Lower lobe of right lung (tissue), 2 donors: ENCODE measurements at places on chromosomes 16 and 17.

DNA sequence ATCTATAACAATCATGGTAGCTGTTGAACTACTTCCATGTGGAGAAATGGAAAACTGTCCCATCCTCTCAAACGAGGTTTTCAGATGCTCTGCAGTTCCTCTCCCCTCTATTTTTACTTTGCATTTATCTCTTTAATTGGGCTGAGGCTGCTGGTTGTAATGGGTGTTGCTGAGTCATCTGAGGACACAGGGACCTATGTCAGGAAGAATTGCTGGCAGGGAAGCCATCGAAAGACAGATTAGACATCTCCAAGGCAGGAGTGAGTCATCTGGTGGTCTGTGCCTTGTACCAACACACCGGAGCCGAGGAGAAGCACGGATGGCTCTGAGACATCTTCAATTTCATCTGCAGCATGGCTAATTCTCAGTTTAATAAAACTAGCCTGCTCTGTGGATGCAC, 394.5 kb downstream of the GRIN2A start:
- no peak for DNase-seq
- H3K36me3 ChIP-seq = no peaks in the 10 kb centered on the region
- H3K4me3 ChIP-seq = no peak overlapping the region
- H3K27me3 ChIP-seq = no peaks in the 10 kb centered on the region
- no peak overlapping the region for H3K27ac ChIP-seq
- no peaks in the 10 kb centered on the region for H3K4me1 ChIP-seq

DNA sequence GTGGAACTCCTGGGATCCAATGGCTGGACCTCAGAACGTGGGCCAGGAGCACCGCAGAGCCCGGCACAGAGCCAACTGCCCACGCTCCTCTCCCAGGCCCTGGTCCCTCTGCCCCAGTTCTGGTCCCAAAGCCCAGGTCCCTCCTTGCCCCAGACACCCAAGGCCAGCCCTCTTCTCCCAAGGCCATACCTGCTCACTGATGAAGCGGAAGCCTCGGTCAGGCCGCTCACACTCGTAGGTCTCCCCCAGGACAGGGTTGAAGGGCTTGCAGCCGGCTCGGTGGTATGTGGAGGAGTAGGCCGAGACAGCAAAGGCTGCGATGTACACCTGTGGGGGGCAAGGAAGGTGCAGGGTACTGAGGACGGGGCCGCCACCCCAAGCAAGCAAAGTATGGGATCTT, 8.5 kb downstream of the OSBPL7 start:
- DNase-seq = no peak
- H3K27ac ChIP-seq = no peak overlapping the region
- no peaks in the 10 kb centered on the region for H3K27me3 ChIP-seq
- no peak overlapping the region for H3K4me3 ChIP-seq
- H3K36me3 ChIP-seq = peaks cover 93% of the 10 kb centered on the region
- peaks cover 16% of the 10 kb centered on the region for H3K4me1 ChIP-seq

- no peak overlapping the region for H3K4me3 ChIP-seq
- DNase-seq = no peak
- no peak overlapping the region for H3K27ac ChIP-seq
- H3K27me3 ChIP-seq = no peaks in the 10 kb centered on the region
- H3K36me3 ChIP-seq = peaks cover 25% of the 10 kb centered on the region
- H3K4me1 ChIP-seq = peaks cover 14% of the 10 kb centered on the region
Measured at GRCh38 chr17:8365143-8365542, 11.4 kb downstream of the KRABD2 start.

DNA sequence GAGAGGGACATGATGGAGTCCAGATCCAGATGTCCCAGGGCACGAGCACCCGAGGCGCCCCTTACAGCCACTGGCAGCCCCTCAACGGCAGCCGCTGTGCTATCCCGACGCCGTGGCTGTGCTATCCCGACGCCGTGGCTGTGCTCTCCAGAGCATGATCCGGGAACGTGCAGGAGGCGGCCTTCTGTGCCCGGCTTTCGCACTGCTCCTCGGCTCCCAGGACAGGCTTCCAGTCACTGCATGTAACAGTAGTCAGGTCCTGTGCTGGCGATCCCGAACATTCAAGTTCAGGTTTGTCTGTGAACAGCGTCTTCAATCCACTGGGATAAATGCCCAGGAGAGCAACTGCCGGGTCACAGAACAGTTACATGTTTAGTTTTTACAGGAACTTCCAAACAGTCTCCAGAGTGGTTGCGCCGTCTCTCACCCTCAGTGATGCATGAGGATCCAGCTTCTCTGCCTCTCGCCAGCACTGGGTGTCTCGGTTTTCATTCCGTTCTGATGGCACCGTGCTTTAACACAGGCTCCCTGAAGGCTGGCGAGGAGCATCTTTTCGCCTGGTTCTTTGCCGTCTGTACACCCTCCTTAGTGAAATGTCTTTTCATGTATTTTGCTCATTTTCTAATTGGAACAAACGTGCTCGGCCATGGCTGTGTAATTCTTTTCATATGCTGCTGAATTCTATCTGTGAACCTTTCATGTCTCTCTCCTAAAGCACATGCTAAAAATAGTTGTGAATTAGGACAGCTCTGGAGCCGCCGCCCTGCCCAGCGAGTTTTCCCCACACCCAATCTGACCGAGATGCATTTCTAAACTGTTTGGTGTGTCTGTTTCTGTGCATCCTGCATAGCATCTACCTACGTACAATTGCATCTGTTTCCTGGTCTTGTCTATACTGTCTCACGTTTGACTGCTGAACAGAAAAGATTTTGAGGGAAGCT, 72.6 kb upstream of the METRNL start:
- no peaks in the 10 kb centered on the region for H3K36me3 ChIP-seq
- H3K27me3 ChIP-seq = no peaks in the 10 kb centered on the region
- no peak overlapping the region for H3K27ac ChIP-seq
- DNase-seq = no peak
- H3K4me1 ChIP-seq = no peaks in the 10 kb centered on the region

GRCh38 chr16:11833951-11834695, 17.2 kb downstream of the RSL1D1 start:
- no peak overlapping the region for H3K27ac ChIP-seq
- DNase-seq = no peak

DNA sequence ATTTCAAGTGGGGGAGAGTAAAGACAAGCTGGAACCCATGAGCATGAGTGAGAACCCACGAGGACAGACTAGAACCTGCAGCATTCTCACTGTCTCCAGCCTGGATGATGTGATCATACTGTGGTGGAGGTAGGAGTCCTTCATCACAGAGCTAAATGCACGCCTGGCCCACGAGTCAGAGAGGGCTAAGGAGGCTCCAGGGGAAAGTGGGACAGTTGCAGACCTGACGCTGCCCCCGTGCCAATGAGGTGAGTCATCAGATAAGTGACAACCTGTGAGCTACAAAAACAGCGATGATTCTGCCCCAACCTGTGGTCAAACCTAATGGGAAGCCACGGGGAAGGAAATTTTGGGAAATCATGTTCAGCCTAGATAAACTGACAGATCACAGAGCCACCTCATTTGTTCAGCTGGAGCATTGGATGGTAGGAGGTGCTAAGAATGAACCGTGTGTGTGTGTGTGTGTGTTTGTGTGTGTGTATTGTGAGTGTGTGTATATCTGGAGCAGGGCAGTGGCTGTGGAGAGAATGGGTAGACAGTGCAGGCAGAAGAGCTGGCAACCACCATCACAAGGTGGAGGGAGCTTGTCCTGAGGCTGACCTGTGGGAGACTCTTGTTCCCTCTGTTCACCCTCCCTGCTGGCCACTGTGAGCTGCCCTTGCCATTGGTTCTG, 131.8 kb downstream of the UTP18 start:
- no peaks in the 10 kb centered on the region for H3K27me3 ChIP-seq
- no peak for DNase-seq
- H3K4me3 ChIP-seq = no peak overlapping the region
- H3K27ac ChIP-seq = no peak overlapping the region

GRCh38 chr17:29091606-29092289, 48.8 kb downstream of the PIPOX start:
- H3K36me3 ChIP-seq = peaks cover 98% of the 10 kb centered on the region
- no peak overlapping the region for H3K27ac ChIP-seq
- no peaks in the 10 kb centered on the region for H3K27me3 ChIP-seq
- no peak overlapping the region for H3K4me3 ChIP-seq
